ENCODE measurements at places on chromosomes 6 and 20. TPM values are rescaled to one million over a fixed set of nuclear protein-coding genes. Genes with fewer than 3 reads are reported as not detected.
A peak's percentile ranks its signal among the peaks of the same experiment; 100 is the strongest.

DNA sequence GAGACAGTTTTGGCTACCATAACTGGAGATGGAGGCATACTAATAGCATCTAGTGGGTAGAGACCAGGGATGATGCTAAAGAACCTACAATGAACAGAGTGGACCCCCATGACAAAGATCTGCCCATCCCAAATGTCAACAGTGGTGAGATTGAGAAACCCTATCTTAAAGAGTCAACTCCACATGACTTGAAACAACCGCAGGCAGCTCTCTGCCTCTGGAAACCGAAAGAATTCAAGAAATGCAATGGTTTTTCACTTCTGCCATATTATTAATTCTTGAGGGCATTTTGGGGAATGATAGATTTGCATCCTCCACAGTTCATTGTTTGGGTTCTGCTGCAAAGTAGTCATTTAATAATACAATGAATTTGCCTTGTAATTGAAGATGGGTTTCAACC, 463.4 kb downstream of the MAFB start:
- DNase-seq, result no peak

CFB gene
- total RNA-seq, result 1.4 TPM

DNA sequence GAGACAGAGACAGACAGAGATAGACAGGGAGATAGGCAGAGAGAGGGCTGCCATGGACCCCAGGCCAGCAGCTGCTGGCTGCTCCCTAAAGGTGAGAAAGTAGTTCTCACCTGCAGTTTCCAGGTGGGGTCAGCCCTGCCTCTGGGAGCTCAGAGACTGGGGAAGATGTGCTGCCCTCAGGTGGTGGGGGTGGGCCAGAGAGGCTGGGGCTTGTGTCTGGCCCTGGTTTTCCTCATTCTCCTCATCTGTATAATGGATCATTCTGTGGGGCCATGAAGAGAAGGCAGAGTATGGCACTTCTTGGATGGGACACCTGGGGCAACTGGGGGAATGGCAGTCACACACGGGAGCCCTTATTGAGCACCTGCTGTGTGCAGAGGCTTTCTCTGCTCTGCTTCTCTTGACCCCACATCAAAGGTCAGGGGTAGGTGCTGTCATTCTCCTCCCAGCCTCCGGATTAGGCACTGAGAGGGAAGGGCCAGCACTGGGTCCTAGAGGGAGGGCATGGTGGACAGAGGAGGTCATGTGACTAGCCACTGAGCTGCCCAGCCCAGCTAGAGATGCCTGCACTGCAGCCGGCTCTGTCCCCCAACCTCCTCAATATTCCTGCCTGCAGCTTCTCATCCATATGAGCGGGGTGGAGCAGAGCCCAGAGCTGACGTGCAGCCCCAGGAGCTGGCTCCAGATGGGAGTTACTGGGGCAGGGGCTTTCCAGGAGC, 4.1 kb downstream of the ANGPT4 start:
- no peak for DNase-seq

DNA sequence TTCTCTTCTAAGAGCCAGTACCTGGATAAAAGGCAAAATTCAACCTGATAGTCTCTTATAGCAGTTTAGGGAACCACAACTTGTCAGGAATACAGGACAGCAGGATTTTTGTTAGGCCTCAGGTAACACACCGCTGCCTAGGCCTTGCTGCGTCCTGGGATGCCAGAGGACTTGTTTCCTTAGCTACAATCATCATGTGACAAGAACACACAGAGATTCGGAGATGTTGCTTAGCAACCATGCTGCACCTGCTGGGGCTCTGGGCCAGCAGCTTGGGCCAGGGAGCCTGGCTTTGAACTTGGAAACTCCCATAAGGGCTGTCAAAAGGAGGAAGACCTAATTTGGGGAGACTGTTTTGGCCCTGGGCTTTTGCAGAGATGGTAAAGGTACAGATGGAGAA, 36.1 kb upstream of the CHD6 start:
- DNase-seq, result no peak

RNF217 gene
- total RNA-seq, result 10.5 TPM

DNA sequence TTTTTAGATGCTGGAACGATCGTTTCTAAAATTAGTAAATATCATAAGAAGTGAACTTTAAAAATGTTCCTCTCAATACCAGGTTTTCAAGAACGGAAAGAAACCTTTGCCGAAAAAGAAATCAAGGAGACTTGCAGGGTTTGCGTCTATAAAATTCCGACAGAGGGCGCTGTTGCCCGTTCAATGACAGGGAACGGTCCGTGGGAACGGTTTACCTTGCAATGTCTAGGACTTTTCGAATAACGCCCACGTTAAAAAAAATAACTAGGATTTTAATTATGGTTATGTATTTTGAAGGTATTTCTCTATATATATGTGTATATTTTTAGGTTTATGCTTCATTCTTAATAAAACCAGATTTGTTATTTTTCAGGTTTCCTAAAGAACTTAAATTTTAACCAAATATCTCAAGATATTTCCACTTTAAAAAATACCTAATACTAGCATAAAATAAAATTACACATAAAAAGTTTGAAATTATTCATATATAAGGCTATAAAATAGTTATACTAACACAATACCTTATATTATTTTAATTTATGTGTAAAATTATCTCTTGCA, 2.5 kb upstream of the TFAP2B start:
- peak; percentile 60 for DNase-seq

NKAIN4 gene
- not detected for total RNA-seq

- peak; percentile 43 for DNase-seq
These were observed 563.8 kb downstream of the LMBRD1 start for GRCh38 chr6:69232911-69233448.

DNA sequence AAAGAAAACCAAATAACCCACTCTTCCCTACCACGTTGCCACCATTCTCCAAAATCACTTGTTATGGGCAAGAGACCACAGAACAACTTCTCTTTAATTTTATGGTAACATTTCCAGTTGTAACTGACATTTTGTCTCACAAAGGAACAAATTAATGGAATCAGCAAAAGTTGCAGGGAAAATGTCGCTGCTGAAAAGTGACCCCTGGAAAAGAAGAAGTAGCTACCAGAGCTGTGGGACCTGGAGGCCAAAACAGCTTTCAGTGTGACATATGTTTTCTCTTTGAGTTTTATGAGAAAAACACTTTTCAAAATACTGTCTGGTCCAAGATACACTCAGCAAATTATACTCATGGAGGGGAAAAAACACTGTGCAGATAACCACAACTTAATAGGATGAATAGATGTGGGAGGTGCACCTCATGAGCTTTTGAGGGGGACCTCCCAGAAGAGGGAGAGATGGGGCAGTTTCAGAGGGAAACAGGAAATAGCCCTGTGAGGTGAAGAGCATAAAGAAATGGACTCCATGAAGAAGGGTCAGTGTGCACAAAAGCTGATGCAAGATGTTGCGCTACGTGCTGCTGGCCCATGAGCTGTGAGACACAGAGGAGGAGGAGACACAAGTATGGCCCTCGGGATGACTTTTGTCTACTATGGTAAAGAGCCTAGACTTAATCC, 87.3 kb downstream of the DTNBP1 start:
- no peak for DNase-seq

GRCh38 chr6:141195251-141195832, 937.4 kb upstream of the GJE1 start:
- no peak for DNase-seq

DNA sequence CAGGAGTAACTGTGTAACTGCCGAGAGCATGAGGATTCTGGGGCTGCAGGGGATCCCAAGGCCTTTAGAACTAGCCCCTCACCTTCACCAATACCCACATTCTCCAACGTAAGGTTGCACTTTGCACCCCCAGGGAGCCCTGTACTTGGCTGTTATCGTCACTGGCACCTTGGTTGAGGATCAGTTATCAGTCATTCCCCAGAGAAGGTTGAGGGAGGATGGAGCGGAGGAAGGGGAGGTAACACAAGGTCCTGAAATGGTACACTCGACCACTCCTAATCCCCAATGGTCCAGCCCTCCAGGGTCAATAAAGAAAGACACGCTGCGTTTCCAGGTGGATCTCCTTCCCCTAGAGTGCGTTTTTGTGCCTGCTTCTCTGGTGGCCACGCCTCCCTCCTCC, 1.1 kb upstream of the SPDEF start:
- no peak for DNase-seq

LTB gene
- not detected for total RNA-seq

DNA sequence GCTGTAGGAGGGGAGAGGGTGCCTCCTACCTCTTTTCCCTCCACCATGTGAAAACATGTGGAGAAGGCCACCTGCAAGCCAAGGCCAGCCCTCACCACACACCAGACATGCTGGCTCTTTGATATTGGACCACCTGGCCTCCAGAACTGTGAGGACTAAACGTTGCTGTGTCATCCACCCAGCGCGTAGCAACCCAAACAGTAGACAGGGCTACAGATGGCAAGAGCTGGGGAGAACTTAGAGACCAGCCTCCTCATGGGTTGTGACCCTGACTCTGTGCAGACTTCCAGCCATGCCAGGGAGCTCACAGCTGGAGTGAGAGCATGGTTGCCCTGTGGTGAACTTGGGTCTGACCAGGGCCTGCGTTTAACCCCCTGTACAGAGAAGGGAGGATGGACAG, 195.9 kb upstream of the CST7 start:
- no peak for DNase-seq

TNXB gene
- under 0.01 TPM for total RNA-seq
